ENCODE measurements at places on chromosomes 1 and 21.

- no peak for DNase-seq
Observed at GRCh38 chr21:41892726-41893125, 13.6 kb upstream of the PRDM15 start.

DNA sequence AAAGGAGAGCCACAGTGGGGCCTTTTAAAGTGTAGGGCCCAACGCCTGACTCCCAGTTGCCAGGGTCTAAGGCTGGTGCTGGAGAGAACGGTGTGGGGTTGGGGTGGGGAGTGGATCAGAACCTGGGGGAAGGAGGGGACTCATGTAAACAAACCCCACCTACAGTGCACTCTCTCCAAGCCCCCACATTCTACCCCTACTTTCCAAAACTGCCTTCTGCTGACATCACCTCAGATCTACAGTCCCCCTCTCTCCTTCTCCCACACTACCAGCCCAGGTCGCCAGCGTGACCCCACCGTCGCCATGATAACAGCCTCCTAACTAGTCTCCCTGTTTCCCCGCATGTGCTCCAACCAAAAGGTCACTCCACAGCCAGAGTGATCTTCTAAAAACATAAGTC, 26.6 kb downstream of the TNNT2 start:
- DNase-seq = no peak

DNA sequence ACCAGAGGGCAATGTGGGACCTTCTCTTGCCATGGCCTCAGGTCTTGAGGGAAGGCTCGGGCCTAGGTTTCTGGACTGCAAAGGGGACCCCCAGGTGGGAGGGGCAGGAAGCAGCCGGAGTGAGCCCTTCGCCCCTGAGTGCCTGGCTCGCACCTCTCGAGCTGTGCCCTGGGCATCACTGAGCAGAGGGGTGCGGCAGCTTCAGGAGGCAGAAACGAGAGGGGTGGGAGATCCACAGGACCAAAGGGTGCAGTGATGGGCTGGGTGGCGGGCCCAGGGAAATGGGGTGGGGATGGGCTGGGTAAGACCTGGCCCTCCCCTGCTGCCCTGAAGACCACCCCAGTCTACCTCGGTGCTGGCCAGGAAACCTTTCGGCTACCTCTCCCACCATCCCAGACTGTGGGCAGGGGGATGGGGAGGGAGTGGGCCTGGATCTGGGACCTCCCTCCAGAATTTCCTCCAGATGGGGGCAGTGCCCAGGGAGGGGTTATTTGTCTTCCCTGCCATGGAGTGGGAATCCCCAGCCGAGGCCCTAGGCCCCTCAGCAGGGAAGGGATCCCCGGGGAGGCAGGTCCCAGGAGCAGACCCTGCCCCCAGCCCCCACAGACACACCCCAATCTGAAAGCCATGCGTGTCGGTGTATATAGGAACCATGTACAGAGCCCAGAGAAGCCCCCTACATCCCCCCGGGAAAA, 21.3 kb downstream of the A3GALT2 start:
- no peak for DNase-seq

DNA sequence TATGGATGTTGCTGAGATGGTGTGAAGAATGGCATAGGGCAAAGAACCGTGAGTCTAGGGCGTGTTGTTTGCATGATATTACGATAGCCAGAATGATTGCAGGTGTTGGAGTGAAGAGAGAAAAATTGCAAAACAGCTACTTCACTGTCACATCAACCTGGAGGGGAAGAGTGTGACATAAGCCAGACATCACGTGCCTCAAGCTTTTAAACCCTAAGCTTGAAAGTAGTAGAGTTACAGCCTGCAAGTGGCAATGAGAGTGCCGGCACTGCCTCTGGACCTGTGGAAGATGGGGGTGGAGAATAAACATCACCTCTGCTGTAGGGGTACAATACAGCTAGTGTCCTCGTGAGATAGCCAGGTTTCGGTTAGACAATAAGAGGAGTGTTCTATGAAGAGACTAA, 11.1 kb downstream of the EEIG2 start:
- DNase-seq = no peak

GRCh38 chr1:24045771-24046170, 65.6 kb upstream of the SRSF10 start:
- no peak for DNase-seq

- DNase-seq = no peak
Observed at GRCh38 chr1:173509797-173510196, 32.7 kb downstream of the PRDX6 start.

GRCh38 chr21:42305707-42306147, 9.5 kb downstream of the TFF3 start:
- no peak for DNase-seq

- no peak for DNase-seq
Observed at GRCh38 chr21:33554982-33555344, 12.1 kb downstream of the SON start.

DNA sequence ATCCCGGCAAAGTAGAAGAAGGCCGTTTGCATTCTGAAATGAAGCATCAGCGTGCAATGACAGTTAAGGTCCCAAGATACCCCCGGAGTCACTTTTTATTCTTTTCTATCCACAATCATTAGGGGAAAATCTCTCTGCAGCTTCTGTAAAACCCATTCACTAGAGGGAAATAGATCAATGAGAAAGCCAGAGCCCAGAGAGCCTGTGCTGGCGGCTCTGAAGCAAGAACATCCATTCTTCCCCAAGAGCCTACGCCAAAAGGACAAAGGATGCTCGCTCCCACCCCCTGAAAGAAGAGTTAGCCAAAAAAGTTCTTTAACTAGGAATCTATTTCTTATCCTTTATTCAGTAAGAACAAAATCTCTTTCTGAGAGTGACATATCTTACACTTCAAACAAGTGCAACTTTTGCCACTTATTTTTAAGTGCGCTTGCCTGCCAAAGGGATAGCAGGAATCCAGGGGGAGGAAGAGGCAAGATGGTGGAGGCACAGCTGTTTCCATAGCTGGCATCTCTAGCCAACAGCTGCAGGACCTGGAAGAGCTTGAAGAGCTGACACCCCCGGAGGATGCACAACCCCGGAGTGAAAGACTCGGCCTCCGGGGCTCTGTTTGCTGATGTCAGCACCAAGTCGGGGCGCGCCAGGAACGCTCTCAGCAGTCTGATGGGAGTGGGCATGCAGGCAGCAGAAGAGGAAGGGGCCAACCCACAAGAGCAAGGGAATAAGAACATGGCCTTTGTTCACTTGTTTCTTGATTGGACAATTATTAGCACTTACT, 68.7 kb downstream of the KCNN3 start:
- DNase-seq = no peak

GRCh38 chr1:91633438-91633837, 132.8 kb downstream of the CDC7 start:
- DNase-seq = no peak

- no peak for DNase-seq
Observed at GRCh38 chr21:45902292-45902995, 79.1 kb upstream of the COL6A1 start.

DNA sequence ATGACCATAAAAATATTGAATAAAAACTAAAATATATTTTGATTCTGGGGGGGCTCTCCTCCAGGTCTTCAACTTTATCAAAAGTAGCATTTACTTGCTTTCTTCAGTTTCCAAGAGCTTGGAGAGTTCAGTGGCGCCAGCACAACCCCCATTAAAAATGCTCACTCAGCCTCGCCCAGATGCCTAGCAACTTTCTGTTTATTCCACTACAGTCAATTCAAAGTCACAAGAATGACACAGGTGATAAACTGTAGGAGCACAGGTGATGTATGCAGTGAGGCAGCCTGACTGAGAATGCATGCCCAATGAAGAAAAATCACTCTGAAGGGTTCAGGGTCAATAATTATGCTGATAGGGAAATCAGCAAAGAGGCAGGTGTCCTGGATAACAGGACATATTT, 159.4 kb upstream of the ATP1B1 start:
- DNase-seq = no peak

DNA sequence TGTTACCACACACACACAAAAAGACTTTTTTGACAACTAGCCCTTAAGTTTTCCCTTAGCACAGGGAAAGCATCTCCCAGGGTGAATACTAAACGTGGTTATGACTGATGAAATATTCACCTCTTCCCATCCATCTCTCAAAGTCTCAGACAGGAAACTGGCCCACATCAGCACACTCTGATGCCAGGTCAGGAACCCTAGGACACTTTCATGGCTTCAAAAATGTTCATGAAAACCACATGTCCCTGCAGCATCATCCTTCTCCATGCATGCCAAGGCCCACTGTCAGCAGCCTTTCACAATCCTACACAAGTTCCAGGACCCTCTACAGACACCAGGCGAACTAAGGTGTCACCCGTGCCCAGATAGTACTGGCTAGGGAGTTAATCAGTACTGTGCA, 68.7 kb downstream of the DNTTIP2 start:
- no peak for DNase-seq

GRCh38 chr1:74246315-74246714, 11.1 kb downstream of the TNNI3K start:
- no peak for DNase-seq

DNA sequence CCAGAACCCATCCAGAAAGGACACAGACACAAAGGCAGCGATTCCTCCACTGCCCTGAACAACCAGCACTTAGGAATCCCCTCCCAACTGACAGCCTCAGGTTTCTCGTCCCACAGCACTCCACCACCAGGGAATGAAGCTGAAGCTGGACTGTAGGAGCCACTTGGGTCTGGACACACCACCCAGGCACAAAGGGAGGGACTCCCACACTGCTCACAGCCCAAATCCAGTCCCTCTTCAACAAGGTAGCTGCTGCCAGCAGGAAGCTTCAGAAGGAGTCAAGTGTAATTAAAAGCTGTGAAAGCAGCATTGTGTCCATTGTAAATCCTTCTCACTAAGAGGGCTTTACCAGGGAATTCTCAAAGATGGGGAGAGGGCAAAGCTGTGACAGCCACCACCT, 29.0 kb downstream of the LMX1A start:
- DNase-seq = no peak

- DNase-seq = no peak
Observed at GRCh38 chr1:54937469-54937868, 43.0 kb upstream of the TMEM61 start.

DNA sequence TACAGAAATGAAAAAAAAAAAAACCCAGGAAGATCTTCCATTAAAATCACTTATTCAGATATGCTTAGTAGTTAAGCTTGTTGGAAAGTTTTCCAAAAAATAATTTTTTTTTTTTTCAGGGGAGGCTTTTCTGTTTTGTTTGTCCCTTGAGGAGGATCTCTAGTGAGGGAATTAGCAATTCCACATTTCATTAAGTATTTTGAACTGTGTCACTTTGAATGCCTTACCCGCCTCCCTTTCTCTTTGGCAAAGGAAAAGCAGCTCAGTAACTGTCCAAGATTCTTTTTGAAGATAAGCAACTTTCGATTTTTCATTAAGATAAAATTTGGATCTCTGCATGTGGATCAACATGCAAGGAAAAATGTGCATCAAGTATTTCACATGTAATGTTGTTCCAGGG, 1.8 kb downstream of the NTNG1 start:
- DNase-seq = no peak

GRCh38 chr1:100721526-100722207, 2.1 kb downstream of the VCAM1 start:
- no peak for DNase-seq

DNA sequence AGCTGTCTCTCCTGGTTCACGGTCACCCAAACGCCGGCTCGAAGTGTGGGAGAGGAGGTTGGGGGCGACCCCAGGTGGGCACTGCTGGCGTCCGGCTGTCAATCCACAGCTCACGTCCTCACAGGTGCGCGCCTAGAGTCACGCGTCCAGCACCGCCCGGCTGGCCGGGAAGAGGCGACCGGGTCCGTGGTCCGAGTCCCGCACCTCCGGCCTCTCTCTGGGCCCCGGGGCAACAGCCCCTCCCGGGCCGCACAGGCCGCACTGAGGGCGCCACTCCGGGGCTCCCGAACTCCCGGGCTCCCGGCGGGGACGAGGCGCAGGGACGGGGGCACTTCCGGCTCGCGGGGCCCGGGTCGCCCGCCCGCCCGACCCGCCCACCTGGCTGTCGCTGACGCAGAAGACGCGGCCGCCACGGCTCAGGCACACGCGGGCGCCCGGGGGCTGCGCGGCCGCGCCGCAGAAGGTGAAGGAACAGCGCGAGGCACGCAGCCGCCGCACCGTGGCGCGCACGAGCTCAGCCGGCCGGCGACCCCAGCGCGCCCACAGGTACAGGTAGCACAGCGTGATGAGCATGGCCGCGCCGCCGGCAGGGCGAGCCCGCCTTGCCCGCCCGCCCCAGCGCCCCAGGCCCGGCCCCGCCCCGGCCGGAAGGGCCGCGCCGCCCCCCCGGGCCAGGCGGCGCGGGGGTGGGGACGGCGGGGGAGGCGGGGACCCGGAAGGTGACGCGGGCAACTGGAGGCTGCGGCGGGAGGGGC, at the start of gene HLCS:
HLCS (minus strand) TSS at position 604 of the 755 bp plus-strand sequence; CDS start at position 573, 31 bp downstream.
- DNase-seq = peak; percentile 65

DNA sequence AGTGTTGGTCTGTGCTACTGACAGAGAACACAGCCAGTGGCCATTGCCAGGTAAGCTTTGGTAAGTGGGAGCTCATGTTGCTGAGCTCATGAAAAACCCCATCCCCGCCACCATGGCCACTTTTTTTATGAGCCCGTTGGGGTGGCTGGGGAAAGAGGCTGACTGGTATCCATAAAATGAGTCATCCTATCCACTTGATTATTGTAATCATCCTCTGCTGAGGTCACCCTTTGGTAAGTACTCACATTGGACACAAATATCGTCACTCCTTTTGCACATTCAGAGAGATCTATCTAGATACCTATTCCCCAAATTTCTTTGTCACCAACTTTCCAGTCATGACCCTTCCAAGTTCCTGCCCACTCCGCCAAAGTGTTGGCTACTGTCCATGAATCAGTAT, 22.0 kb downstream of the SLAMF7 start:
- no peak for DNase-seq

- no peak for DNase-seq
Observed at GRCh38 chr1:88668405-88668804, 15.7 kb upstream of the PKN2 start.

- DNase-seq = no peak
Observed at GRCh38 chr21:46187814-46188213, 3.6 kb upstream of the SPATC1L start.

DNA sequence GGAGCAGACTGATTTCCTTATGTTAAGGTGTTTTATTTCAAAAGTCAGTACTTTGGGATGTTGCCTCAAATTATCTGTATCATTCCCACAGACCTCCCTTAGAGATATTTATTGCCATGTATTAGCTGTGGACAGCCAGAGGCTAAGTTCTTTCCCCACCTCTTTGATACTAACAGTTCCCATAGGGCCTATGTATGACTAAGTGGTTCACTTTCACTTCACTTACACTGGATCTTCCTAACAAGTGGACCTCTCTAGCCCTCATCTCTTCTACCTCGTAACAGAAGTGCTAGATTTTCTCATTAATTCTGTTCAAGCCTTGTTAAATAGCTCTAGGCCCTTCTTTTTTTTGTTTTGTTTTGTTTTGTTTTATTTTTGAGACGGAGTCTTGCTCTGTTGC, 6.2 kb downstream of the TRAF5 start:
- DNase-seq = no peak

- no peak for DNase-seq
Observed at GRCh38 chr21:42654913-42655795, 1.7 kb downstream of the PDE9A start.

DNA sequence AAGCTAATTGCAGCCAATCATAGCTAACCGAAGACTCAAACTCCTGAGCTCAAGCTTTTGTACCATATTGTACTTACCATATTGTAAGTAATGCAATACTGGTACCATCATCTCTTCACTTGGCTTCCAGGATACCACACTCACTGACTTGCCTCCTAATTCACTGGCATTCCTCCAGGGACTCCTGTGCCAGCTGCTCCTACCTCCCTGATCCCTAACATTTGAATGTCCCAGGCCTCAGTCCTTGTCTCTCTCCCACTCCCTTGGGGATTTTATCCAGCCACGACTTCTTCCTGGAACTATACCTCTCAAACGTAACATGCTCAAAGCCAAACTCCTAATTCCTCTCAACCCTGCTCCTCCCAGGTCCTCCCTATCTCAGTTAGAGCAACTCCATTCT, 33.8 kb downstream of the USP48 start:
- DNase-seq = no peak

GRCh38 chr1:213138892-213139291, 87.9 kb downstream of the RPS6KC1 start:
- DNase-seq = no peak

All from activated CD8-positive, alpha-beta memory T cell treated with anti-CD3 and anti-CD28 coated beads for 1 hour (primary cell).